ENCODE measurements at places on chromosomes 12 and 14.

- DNase-seq = no peak
Measured at GRCh38 chr12:94792693-94793092, 142.3 kb upstream of the TMCC3 start.

DNA sequence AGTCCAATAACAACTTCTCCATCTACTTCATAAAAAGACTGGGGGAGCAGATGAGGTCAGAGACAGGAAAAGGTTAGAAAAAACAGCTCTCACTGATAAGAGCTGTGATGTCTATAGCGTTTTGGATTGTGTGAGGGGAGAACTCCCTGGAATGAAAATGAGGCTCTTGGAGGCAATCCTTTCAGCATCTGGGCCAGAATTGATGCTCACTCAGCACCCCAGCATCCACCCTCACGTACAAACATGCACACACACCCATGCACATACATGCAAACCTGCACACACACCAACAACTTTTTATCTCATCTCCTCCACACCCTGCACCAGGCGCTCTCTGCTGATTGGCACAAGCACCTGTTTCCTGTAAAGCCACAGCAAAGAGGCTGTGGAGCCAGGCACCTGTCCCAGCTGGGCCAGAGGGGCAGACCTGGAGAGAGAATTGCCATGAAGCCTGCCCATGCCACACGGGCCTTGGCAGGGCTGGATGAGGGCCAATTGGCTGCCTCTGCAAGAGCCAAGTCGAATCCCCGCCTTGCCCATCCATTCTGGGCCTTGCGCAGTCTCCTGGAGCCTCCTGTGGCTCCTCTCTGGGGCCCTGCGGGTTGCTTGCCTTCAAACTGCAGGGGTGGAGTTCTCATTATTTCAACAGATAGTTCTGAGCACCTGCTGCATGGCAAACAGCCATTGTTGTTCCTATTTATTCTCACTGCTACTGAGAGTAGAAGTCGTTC lies 53.1 kb downstream of the SYNE3 start:
- DNase-seq = no peak

GRCh38 chr14:68536018-68536410 lies 256.9 kb downstream of the ZFP36L1 start:
- no peak for DNase-seq

DNA sequence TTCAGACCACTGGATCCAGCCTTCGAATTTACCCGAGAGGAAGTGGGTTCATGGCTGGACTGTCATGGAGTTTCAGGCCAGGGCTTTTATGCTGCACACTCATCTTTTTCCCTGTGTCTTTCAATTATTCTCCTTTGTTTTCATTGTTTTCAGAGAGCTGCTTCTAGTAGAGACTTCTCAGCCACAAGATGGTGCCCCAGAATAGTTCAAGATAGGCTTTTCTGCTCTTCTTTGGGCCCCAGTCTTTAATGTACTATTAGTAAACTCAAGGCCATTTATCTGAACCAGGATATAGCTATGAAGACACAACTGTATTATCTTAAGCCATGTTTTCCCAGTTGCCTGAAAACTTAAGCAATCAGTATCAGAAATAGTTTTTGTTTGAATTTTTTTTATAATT lies 30.4 kb upstream of the PSMA6 start:
- DNase-seq = no peak

- DNase-seq = no peak
Measured at GRCh38 chr12:11798006-11798708, 148.7 kb downstream of the ETV6 start.

GRCh38 chr12:32486158-32486557 lies 86.8 kb downstream of the FGD4 start:
- no peak for DNase-seq

GRCh38 chr12:81520064-81520945 lies 238.8 kb downstream of the PPFIA2 start:
- no peak for DNase-seq

DNA sequence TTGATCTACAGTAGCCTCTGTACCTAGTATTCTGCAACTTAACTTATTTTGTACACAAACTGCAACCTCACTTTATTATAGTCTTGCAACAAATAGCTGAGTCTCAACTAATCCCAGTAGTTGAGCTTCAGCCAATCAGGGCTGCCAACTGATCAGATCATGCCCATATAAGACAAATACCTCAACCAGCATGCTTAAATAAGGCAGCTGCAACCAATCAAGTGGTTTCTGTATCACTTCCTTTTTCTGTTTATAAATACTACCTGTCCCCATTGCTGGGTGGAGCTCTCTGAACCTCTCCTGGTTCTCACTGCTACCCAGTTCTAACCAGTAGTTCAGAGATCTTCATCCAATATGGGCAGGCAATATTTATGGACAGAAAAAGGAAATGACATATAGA lies 248.5 kb upstream of the FBXO33 start:
- DNase-seq = no peak

GRCh38 chr12:66188584-66189485 lies at the start of gene IRAK3:
Gene IRAK3, plus strand, starts transcription at chr12:66189214. Its CDS starts 86 bp downstream, at chr12:66189300.
- no peak for DNase-seq

GRCh38 chr14:54186821-54187763 lies 209.7 kb upstream of the CDKN3 start:
- no peak for DNase-seq

DNA sequence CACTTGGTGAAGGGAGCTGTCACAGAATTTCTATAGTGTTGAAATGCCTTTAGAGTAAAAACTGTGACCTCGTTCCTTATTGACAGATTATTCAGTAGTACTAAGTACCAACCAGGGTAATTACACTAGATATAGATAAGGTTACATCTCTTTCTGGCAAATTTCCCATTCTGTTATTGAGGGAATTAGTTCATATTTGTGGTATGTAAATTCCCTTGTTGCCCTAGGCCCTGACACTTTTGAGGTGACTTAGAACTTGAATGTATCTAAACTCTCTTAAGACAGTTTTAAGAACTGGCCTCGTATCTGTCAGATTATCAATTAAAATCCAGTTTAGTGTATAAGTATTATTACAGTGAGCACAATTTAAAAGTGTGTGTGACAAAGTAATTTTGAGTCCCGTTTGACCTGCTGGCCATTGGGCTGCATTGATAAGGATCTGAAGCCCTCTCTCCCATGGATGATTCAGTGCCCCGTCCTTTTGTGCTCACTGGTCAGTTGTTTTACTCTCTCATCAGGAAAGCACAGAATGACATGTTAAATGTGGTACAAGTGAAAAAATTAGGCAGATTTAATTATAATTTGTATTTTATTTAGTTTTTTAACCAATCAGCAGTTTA lies 123.2 kb downstream of the GPR135 start:
- no peak for DNase-seq

GRCh38 chr14:103228866-103229265 lies 105.2 kb upstream of the EIF5 start:
- DNase-seq = no peak

DNA sequence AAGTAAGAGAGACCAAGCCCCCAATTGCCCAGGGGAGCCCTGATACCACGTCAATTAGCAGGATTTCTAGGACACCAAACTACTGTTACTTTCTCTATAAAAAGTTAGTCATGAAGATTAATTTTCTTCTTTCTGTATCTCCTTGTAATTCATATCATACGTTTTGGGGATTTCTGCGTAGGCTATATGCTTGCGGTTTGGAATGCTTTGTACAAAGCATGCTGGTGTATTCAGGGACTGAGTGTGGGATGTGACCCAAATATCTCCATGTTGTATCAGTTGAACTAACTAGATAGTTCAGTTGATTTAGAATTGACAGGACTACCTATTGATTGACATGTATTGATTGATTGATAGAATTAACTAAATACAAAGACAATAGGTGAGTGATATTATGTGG lies 7.7 kb downstream of the GPR33 start:
- no peak for DNase-seq

DNA sequence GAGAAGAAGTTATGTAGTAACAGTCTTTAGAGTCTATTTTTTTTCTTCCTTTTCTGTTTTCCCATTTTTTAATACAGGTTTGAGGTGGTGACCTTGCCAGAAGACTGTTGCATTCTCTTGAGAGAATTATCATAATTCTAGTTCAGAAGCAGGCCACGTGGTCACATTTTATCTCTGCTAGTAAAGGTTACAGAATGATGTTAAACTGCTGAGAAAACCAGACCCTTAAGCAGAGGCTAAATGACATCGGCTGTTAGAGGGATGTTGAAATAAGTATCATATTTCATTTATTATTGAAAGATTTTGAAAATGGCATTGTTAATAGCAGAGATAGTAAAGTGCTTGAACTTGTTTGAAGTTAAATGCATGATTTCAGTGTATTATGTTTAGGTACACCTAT lies 49.2 kb downstream of the BRMS1L start:
- DNase-seq = no peak

GRCh38 chr14:37594971-37595808 lies at the start of the genes FOXA1 and TTC6:
Gene FOXA1, minus strand, starts transcription at chr14:37595249. Its CDS starts 277 bp downstream, at chr14:37594972.
Gene TTC6, plus strand, starts transcription at chr14:37595629. Its CDS starts 26,436 bp downstream, at chr14:37622065.
- no peak for DNase-seq

- no peak for DNase-seq
Measured at GRCh38 chr14:91155626-91156089, 41.8 kb downstream of the DGLUCY start.

- no peak for DNase-seq
Measured at GRCh38 chr14:37709419-37710195, 114.2 kb downstream of the TTC6 start.

DNA sequence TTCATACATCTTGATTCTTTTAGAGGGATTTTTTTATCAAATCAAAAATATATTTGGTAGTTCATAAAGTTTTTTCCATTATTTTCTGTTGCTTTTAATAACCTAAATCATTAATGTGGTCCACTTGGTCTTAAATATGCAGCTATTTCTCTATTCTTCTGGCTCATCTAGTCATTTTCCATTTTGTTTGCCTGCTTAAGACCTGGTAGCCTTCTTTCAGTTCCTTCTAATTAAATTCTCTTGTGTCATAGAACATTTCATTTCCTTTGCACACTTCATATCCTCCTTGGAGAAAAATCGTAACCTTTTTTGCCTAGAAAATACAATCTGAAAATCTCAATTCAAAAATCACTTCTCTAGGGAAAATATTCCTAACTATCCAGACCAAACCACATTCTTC lies 387.0 kb downstream of the LRFN5 start:
- DNase-seq = no peak

- DNase-seq = no peak
Measured at GRCh38 chr12:132063491-132063890, 80.6 kb downstream of the DDX51 start.

DNA sequence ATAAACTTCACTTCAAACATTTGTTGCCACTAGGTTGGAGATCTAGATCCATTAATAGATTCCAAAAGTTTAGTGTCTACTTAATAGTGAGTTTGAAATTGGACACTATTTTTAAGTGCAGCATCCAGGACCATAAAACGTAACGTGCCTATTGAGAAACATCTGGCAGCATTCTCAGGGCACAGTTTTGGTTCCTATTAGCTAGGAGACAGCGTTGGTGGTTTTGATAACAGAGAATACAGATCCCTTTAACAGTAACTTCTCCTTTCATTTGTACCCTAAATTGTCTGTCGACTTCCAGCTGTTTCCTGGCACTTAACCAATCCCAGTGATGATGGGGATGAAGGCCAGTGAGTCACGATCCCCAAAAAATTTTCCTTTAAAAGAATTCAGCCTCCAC lies 25.8 kb downstream of the KCNK10 start:
- DNase-seq = no peak

- DNase-seq = no peak
Measured at GRCh38 chr12:112341046-112341825, 41.0 kb downstream of the HECTD4 start.

DNA sequence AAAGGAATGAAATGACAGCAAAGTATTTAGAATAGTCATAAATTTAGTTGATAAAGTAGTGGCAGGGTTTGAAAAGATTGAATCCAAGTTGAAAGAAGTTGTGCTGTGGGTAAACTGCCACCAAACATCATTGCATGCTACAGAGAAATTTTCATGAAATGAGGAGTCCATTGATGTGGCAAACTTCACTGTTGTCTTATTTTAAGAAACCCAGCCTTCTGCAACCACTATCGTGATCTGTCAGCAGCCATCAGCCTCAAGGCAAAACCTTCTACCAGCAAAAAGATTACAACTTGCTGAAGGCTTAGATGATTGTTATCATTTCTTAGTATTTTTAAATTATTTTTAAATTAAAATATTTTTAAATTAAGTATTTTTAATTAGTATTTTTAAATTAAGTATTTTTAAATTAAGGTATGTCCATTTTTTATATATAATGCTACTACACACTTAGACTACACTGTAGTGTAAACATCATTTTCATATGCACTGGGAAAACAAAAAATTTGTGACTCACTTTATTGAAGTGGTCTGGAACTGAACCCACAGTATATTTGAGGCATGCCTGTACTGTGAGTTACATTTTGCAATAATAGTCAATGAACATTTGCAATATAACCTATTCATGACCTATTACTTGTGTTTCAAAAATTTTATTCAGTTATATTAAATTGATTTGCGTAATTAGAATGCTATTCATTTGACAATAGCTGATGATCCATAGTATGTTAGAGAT lies 67.2 kb upstream of the SYT1 start:
- no peak for DNase-seq

GRCh38 chr14:82689948-82690347 lies 1156.3 kb upstream of the SEL1L start:
- DNase-seq = no peak

DNA sequence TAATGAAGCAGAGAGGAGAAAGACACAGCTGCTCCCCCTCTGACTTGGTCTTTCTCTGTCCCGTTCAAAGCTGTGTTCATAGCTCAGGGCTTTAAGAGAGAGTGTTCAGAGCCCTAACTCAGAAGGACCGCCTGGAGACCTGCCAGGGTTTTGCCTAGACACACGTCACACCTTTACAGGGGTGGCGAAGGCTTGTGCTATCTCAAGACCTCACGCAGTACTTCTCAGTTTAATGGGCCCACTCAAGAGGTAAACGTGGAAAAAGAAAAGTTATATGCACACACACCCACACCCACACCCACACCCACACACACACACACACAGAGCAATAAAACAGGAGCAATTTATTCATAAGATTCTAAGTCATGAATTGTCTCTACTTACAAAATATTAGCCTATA lies 374.3 kb downstream of the C12orf75 start:
- DNase-seq = no peak

DNA sequence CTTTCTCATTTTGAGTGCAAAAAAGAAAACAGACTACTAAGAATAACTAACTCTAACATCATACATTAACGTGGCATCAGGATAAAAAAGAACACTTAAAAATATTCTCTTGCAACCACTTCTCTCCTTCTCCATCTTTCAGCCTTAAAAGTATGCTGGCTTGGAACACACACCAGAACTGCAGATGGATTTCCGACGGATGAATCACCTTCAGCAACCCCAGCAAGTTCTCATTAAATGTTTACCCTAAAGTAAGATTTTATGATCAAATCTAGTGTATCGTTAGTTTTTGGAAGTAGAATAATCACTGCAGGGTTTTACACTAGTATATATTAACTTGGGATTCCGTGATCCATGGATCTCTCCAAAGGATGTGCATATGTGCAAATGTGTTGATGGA lies 1.2 kb downstream of the NEK9 start:
- DNase-seq = no peak

DNA sequence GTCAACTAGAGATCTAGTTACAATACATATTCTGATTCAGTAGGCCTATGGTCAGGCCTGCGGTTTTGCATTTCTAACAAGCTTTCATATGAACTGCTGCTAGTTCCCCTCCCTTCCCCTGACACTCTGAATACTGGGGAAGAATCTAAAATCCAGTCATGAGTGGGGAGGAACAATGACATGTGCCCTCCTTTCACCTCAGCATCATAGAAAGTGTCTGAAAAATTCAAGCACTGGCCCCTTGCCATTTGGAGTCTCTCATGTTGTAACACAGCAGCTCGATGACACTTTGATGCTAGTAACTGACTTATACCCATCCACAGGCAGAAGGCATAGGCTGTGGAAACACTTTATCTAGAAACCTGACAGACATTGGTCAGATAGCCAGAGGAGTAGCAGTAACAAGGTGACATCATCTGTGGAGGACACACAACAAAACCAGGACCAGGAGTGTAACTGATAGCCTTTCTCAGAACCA lies 161.9 kb upstream of the RASSF8 start:
- no peak for DNase-seq

Measured in stimulated activated CD8-positive, alpha-beta memory T cell treated with anti-CD3 and anti-CD28 coated beads, Interleukin-15, amount 100 ng/mL, for 4 hours (primary cell).